Stimulated activated CD4-positive, alpha-beta T cell treated with anti-CD3 and anti-CD28 coated beads, Interleukin-12 subunit alpha, Interleukin-12 subunit beta, amount 100 ng/mL, for 24 hours (primary cell): ENCODE measurements at places on chromosomes 2 and 18.
A peak's percentile ranks its signal among the peaks of the same experiment; 100 is the strongest.

DNA sequence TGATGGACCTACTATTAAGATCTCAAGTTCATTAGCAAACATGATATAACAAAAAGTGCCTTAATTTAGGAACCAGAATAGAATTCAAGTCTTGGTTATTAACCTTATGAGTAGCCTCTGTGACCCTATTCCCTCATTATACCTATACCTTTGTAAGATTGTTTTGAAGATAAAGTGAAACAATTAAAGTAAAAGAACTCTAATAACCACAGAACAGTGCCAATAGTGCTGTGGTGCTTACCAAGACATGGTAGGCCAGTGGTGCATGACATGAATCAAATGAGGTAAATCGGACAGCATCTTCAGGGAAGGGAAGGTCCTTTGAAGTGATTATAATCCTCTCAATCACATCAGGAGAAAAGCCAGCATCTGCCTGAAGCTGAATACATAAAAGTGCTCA, 36.4 kb downstream of the METTL4 start:
- DNase-seq = no peak

DNA sequence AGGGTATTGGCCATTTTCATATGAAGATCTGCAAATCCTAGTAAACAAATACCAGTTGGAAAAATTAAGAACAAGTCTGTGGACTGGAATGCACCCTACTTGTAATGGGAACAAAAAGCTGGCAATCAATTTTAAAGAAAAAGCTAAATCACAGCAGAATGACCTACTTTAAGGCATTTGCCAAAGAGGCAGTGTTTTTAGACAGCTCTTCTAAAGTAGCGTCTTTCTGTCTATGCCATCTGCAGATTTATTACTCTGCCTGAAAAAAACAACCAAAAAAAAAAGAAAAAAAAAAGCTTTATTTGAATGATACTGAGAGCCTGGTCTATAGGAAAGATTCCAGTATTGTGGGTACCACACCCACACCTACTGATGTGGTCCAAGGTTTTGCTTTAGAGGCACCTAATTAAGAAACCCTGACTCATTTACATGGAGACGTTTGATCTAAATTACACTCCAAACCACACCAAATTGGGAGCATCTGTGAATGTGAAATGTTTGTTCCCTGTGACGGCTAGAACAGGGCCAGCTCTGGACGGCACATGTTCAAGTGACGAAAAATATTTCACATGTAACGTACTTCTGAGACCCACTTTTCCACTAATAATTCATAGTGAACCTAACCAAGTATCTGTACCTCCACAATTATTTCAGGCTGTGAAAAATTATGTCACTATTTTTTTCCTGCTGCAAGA, 597.1 kb downstream of the ARHGAP15 start:
- no peak for DNase-seq

DNA sequence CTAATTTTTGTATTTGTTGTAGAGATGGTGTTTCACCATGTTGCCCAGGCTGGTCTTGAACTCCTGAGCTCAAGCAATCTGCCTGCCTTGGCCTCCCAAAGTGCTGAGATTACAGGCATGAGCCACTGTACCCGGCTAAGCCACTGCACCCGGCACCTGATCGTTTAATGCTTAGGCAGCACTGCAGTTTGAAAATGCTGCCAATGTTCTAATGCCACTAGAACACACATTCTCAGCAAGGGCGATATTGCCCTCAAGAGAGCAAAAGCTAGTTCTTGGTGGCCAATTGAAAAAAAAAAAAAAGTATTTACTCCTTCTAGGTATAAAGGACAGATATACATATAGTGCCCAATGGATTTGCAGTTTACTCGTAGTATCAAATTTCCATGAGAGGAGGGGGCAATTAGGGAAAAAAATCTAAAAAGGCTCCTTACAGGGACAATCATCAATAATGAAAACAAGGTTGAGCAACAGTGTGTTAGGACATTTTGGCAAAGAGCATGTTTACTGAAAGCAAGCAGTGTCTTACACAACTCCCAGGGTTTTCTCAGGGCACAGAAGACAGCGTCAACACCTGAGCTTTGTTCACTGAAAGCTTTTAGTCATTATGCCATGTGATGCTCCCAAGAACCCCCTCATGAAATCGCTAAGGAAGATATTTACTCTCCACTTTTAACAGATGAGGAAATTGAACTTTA, 199.9 kb upstream of the PKDCC start:
- no peak for DNase-seq

- no peak for DNase-seq
Observed at GRCh38 chr2:219447242-219448098, 12.8 kb downstream of the SPEG start.

GRCh38 chr2:134099273-134099672, 154.6 kb upstream of the MGAT5 start:
- no peak for DNase-seq

GRCh38 chr2:20423359-20423758, 23.5 kb upstream of the RHOB start:
- no peak for DNase-seq

- DNase-seq = no peak
Observed at GRCh38 chr18:8661754-8662559, 43.4 kb upstream of the MTCL1 start.

DNA sequence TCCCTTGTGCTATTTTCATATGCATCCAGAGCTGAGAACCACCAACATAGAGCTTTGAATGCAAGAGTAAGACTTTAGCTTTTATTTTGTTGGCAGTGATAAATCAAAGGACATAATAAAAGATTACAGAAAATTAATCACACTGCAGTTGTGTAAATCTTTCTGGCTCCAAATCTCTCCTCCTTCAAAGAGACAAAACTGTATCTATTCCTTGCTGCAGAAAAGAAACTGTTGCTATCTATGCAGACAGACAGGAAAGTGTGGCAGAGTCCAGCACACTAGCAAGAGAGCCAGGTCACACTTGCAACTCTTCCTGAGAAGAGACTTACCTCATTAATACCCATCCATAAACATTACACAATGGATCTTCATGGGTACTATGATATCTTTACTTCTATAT, 57.5 kb downstream of the DTNB start:
- DNase-seq = no peak

DNA sequence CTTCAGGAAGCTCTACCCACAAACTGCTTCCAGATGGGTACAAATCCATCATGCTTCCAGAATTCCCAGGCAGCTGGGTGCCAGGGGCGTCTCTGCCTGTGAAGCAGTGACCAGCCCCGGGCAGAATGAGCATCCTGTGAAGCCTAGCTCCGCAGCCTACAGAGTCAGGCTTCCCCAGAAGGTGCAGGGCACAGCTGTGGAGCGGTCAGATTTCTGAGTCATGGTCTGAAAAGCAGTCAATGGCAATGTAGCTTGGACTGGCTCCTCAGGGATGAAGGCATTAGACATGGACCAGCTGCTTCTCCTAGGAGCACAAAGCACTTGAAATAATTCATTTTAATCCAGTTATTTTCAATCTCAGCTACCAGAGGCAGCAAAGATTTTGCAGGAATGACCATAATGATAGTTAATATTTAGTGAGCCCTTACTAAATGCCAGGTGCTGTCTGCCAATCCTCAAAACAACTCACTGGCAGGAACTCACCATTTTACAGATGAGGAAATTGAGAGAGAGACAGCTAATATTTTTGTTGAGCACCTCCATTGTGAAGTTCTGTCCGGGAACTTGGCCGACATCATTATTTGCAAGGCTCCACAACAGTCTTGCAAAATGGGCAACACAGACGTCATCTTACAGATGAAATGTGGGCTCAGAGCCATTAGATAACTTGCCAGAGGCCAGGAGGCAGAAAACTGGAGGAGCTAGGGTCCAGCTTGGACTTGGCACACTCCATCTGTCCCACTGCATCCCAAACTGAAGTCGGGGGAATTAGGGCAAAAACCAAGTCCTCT, 31.7 kb downstream of the ACMSD start:
- no peak for DNase-seq

- no peak for DNase-seq
Observed at GRCh38 chr18:61988100-61988499, 95.3 kb upstream of the RNF152 start.

DNA sequence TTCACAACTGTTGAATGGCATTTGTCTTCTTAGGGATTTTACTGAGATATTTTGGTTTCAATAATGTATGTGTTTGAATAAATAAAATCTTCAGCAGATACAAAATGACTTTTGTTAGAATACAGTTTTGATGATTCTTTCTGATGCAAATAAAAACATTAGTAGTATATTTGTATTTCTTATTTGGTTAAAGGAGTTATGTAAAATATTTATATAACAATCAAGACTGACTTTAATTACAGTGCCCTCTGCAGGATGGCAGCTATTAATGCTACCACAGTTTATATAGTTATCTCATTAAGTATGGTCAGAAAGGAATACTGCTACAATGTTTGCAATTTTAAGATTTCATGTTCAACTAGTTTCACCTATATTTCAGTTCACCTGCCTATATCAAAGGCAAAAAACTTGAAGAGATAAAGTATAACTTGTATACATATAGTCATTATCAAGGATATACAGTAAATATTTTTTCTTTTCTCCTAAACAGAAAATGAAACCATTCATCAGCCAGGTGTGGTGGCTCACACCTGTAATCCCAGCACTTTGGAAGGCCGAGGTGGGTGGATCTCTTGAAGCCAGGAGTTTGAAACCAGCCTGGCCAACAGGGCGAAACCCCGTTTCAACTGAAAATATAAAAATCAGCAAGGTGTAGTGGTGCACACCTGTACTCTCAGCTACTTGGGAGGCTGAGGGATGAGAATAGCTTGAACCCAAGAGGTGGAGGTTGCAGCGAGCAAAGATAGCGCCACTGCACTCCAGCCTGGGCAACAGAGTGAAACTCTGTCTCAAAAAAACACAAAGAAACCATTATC, 19.8 kb downstream of the ARL5A start:
- DNase-seq = no peak

- DNase-seq = no peak
Observed at GRCh38 chr2:176583607-176584006, 314.4 kb downstream of the MTX2 start.

GRCh38 chr18:22219568-22220355, 50.4 kb downstream of the GATA6 start:
- DNase-seq = no peak

- no peak for DNase-seq
Observed at GRCh38 chr2:121486191-121486790, 44.4 kb upstream of the RNU4ATAC start.

GRCh38 chr2:230893841-230894781, 29.4 kb downstream of the ITM2C start:
- DNase-seq = no peak

DNA sequence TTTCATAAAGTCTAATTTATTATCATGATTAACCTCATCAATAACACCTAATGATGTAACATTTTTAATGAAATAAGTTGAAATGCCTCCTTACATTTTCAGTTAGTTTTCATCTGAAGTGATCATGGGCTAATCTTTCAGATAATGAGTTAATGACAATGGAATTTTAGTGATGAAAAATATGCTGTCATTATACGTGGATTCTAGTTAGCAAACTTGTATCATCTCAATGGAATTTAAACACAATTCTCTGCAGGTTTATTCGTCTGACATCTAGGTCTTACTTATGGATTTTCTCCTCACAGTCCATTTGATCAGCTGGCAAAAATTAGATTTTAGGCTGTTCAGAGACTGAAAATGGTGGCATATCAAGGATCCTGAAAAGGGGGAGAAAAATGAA, 885.0 kb downstream of the SLC4A3 start:
- no peak for DNase-seq

GRCh38 chr2:113230531-113230930, 48.2 kb downstream of the PAX8 start:
- no peak for DNase-seq

GRCh38 chr2:112482309-112483041, 519 bp downstream of the TTL start:
- peak; percentile 14 for DNase-seq

GRCh38 chr2:221282386-221282785, 289.7 kb downstream of the EPHA4 start:
- DNase-seq = no peak

DNA sequence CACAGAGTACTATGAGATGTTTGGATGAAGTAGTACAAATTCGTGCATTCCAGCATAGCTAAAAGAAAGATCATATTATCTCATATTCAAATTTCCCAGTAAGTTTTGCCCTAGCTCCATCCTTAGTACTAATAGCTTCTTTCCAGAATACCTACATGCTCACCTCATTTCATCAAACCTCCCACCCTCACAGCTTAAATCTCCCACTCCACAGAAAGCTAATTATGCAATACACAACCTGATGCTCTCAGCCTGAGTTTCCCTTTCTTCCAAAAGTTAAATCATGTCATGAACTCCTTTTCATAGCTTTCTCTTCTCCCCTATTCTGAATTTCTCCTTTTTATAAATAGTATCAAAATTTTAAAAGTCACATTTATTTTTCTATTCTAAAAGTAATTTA, 34.6 kb downstream of the DNAH6 start:
- no peak for DNase-seq

DNA sequence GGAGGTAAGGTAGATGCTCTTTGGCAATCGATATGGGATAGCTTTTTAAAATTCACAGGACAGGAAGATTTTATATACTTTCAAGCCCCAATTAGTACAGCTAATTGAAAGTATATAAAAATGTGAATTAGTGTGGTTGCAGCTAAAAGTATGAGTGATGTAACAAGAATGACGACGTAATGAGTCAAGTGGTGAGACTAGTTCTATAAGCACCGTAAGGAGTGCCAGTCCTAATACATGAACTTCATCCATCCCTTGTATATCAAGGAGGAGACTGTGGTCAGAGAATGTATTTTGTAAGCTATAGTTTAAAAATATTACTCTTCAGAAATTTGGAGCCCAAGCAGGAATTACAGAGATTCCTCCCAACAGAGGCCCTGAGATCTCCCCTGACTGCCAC, 25.8 kb downstream of the DNAJC27 start:
- no peak for DNase-seq
